A549 treated with RU486 at 1 μM for 4 hours (cell line): ENCODE measurements at places on chromosomes 12 and 14. TPM values are rescaled to one million over a fixed set of nuclear protein-coding genes. Genes with fewer than 3 reads are reported as not detected.

RPL10L gene
- total RNA-seq = not detected in 5 replicates

GZMH gene
- not detected in 5 replicates for total RNA-seq

CCDC88C gene
- total RNA-seq = 4.9 to 7.0 TPM (median 6.5 TPM) in 5 replicates

CLECL1 gene
- not detected in 5 replicates for total RNA-seq

IL31 gene
- total RNA-seq = not detected in 5 replicates

NRDE2 gene
- total RNA-seq = 8.5 to 11.2 TPM (median 9.2 TPM) in 5 replicates

ACOT6 gene
- not detected in 5 replicates for total RNA-seq
